ENCODE measurements at places on chromosomes 11 and 22. TPM values are rescaled to one million over a fixed set of nuclear protein-coding genes. Genes with fewer than 3 reads are reported as not detected.
A peak's percentile ranks its signal among the peaks of the same experiment; 100 is the strongest.

DNA sequence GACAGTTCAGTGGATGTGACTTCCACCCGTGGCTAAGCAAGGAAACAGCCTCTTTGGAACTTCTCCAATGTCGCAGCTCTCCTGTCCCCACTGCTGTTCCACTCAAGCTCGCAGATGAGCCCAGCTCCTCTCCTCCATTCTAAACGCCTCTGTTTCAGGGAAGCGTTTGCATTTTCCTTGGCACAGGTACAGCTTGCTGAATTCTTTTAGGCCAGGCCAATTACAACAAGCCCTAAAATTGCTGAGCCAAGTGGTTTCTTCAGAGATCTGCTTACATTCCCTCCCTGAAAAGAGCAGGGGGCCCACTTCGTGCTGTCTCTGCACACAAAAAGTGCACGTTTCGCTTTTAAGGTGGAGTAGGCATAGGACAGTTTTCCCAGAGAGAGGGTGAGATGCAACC lies 91.5 kb upstream of the BLID start:
- no peak overlapping the region for H3K4me3 ChIP-seq
- peaks cover 35% of the 10 kb centered on the region for H3K27me3 ChIP-seq
- no peaks in the 10 kb centered on the region for H3K36me3 ChIP-seq
- peaks cover 4% of the 10 kb centered on the region for H3K4me1 ChIP-seq

DNA sequence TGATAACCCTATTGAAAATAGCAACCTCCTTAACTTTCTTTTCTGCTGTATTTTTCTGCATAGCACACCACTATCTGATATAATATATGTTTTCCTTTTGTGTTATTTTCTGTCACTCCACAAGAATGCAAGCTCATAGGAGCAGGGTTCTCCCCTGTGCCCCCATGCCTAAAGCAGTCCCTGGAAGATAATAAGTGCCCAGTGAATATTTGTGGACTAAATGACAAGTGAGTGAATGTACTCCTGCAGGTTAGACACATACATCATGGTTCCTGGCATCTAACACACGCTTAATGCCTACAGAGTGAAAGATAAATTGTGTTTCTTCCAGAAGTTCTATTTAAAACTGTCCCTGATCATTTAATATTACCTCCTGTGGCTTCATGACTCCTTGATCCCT lies 23.9 kb upstream of the OR9Q2 start:
- H3K27ac ChIP-seq: no peak overlapping the region
- H3K36me3 ChIP-seq: no peaks in the 10 kb centered on the region
- DNase-seq: no peak
- H3K27me3 ChIP-seq: no peaks in the 10 kb centered on the region
- no peak overlapping the region for H3K4me3 ChIP-seq

Gene PAMR1
- total RNA-seq: 0.38 TPM

- H3K27ac ChIP-seq: peak overlapping the region; percentile 73
- H3K4me1 ChIP-seq: peaks cover 4% of the 10 kb centered on the region
- peak; percentile 37 for DNase-seq
- peak overlapping the region; percentile 76 for H3K4me3 ChIP-seq
- H3K27me3 ChIP-seq: peaks cover 32% of the 10 kb centered on the region
- no peaks in the 10 kb centered on the region for H3K36me3 ChIP-seq
Measured at GRCh38 chr22:44023404-44024287, 456 bp upstream of the PARVB start.

Gene MCHR1
- 0.38 TPM for total RNA-seq

Gene NXPE2
- not detected for total RNA-seq

DNA sequence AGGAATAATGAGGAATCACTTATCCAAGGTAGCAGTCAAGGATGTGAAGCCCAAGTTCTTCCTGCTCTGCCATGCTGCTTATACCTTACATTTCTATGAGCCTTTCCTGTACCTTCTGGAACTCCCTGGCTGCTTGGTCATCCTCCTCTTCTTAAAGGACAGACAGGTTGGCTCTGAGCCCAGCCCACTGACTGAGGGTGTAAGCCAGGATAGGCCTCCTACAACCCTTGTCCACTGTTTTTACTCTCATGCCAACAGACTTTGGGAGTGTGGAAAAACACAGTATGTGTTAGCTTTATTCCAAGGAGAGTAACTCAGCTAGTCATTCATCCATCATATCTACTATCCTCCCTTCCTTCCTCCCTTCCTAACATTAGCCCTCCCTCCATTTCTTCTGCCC lies 47.5 kb downstream of the IRAG1 start:
- H3K27me3 ChIP-seq: no peaks in the 10 kb centered on the region
- H3K4me1 ChIP-seq: no peaks in the 10 kb centered on the region
- H3K4me3 ChIP-seq: no peak overlapping the region
- H3K27ac ChIP-seq: no peak overlapping the region
- no peak for DNase-seq

Gene TMEM179B
- 40.8 TPM for total RNA-seq

Gene TP53AIP1
- total RNA-seq: 0.12 TPM

Gene INS
- 68.7 TPM for total RNA-seq

Gene PTGDR2
- total RNA-seq: 2.0 TPM

GRCh38 chr11:120518356-120518755 lies 6.8 kb downstream of the GRIK4 start:
- H3K27ac ChIP-seq: no peak overlapping the region
- H3K4me3 ChIP-seq: no peak overlapping the region
- H3K27me3 ChIP-seq: peaks cover 82% of the 10 kb centered on the region
- no peak for DNase-seq
- H3K4me1 ChIP-seq: peaks cover 20% of the 10 kb centered on the region

DNA sequence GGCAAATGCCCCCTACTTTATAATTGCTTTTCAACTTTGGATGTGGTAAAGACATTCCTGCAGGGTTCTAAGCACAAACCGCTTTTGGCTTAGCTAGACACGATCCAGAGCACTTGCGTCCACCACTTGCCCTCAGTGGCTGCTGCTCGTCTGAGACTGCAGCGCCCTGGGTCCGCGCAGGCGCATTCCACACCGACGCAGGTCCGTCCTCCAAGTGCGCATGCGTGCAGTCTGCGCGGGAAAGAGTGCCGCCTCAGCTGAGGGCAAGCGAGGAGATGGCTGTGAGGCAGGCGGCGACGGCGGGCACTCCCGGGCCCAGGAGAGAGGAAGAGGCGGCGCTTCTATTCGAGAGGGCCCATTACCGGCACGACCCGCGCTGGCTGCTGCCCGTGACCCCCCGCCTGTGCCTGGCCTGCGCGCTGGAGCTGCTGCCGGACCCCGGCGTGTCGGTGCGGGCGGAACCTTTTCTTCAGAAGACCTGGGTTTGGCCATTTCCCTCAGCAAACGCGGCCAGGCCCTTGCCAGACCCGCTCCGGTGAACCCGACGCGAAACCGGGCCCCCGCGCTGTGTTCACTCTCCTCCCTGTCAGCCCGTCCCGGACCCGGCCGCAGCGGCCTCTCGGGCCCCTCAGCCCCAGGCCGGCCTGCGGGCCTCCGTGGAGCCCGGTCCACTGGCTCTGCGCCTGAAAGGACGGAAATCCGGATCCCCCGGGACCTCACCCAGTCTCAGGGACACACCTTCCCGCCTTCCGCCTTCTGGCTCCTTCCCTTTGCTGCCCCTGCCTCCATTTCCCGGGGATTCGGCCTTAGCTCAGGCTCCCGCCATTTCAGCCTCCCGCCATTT lies at the start of gene MEI1:
Gene MEI1 (plus strand): TSS at position 240 of the 844 bp plus-strand sequence. CDS start 36 bp downstream, at position 276.
- peak; percentile 26 for DNase-seq
- H3K4me3 ChIP-seq: no peak within 1 kb of the TSS
- H3K4me1 ChIP-seq: peaks cover 2% of the 10 kb centered on the region
- no peak within 1 kb of the TSS for H3K27ac ChIP-seq

GRCh38 chr22:44777364-44777755 lies 25.0 kb downstream of the ARHGAP8 start:
- no peak overlapping the region for H3K4me3 ChIP-seq
- no peaks in the 10 kb centered on the region for H3K27me3 ChIP-seq
- H3K4me1 ChIP-seq: peaks cover 2% of the 10 kb centered on the region
- no peak for DNase-seq
- H3K27ac ChIP-seq: no peak overlapping the region

DNA sequence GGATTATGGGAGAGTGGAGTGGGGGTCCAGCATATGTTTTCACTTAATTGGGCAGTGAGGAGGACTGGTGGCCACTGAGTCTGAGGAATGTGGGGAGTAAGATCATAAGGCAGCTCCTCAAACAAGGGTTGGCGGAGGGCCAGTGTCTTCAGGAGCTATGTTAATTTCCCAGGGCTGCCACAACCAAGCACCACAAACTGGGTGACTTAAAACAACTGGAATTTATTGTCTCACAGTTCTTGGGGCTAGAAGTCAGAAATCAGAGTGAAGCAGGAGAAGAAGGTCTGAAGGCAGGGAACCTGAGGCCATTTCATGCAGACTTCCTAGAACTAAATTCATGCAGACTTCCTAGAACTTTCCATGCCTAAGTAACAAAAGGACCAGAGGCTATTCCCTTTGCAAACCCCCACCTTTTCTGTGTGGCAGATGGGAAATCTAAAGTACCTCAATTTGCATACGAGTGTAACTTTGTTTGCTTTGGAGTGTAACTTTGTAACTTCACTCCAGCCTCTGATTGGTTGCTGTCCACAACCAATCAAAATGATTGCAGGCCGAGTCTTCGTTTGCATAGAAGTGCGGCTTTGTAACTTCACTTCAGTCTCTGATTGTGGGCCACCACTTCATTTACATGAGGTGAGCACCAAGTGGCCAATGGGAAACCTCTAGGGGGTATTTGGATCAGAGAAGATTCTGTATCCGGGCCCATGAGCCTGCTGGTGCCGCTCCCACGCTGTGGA lies 50.5 kb upstream of the ZBED5 start:
- no peak overlapping the region for H3K4me3 ChIP-seq
- H3K27ac ChIP-seq: no peak overlapping the region
- no peaks in the 10 kb centered on the region for H3K36me3 ChIP-seq

GRCh38 chr11:78576549-78577097 lies 2.0 kb upstream of the NARS2 start:
- peak overlapping the region; percentile 29 for H3K27ac ChIP-seq
- H3K4me3 ChIP-seq: peak overlapping the region; percentile 40
- DNase-seq: no peak
- H3K27me3 ChIP-seq: no peaks in the 10 kb centered on the region
- H3K36me3 ChIP-seq: no peaks in the 10 kb centered on the region

DNA sequence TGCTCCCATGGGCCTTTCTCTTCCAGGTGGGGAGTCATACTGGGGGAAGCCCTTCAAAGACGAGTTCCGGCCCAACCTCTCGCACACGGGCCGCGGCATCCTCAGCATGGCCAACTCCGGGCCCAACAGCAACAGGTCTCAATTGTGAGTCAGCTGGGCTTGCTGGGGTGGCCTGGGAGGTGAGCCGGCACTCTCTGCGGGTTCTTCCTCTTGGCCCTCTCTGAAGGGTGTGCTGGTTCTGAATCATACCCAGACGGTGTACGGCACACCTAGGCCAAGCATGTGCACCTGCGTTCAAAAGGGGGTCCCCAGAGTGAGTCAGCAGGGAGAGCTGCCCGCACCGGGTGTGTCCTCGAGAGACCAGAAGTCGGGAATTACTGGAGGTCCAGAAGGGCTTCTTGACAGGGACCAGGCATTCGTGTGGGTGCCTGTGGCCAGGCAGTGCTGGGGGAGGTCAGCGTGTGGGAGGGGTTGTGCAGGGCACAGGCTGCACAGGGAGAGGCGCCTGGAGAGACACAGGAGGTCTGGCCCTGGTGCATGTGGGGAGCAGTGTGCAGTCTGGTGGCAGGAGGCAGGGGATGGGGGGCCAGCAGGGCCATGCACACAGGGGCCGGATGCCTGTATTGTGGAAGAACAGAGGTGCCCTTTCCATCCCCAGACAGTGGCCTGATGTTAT lies 23.0 kb downstream of the PPIL2 start:
- peaks cover 17% of the 10 kb centered on the region for H3K36me3 ChIP-seq
- no peak for DNase-seq
- no peak overlapping the region for H3K4me3 ChIP-seq
- no peak overlapping the region for H3K27ac ChIP-seq
- no peaks in the 10 kb centered on the region for H3K4me1 ChIP-seq

DNA sequence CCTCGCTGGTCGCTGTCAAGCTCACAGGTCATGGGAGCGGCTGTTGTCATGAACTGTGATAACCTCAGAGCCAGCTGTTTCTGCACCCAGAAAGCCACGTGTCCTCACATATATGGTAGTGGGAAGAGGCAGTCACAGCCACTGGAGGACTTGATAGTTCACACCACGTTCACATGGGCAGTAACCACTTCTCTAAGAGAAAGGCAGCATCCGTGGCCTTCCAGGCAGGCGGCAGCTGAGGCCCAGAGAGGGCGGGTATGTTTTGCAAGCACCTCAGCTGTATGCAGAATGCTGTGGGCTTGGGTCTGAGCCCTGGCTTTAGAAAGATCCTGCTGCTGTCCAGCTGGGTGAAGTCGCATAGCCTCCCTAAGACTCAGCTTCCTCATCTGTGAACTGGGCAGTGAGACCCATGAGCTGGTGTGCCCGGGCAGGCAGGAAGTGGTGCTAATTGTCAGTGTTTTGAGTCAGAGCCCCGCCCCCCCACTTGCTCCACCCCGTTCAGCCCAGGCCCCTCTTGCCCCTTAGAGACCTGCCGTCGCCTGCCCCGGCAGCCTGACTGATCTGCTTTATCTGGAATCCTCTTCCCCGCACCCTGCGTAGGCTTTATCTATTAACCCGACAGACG lies 13.3 kb downstream of the TTC38 start:
- H3K4me3 ChIP-seq: no peak overlapping the region
- no peak for DNase-seq

DNA sequence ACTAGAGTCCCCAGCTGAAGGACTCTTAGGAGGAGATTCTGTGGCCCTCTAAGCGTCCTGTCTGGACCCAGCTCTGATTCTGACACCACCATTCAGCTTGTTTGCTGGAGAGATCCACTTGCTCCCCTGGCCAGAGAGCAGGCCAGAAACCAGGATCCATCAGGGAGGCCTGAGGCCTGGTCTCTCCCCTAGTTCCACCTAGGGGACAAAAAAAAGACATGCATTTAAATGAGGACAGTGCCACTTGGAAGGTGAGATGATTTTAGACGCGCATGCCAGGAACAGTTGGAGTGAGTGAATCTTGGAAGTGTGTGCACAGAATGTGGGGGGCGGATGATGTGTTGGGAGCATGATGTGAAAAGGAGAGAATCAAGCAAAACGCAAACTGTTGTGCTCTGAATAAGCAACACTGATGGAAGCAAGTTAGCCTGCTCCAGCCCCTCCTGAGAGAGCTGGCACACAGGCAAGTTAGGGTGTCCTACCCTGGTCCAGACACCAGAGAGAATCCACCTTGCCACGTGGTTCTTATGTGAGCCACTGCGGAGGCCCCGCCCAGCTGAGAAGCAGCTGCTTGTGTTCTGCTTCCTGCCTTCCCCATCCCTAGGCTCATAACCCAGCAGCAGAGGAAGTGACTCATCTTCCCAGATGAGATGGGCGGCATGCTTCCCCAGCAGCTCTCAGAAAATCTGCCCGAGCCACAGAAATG lies 8.0 kb upstream of the SLCO2B1 start:
- no peaks in the 10 kb centered on the region for H3K36me3 ChIP-seq
- no peak for DNase-seq
- H3K27ac ChIP-seq: no peak overlapping the region
- peaks cover 6% of the 10 kb centered on the region for H3K4me1 ChIP-seq

- peaks cover 5% of the 10 kb centered on the region for H3K36me3 ChIP-seq
- DNase-seq: no peak
- peaks cover 24% of the 10 kb centered on the region for H3K4me1 ChIP-seq
- peak overlapping the region; percentile 42 for H3K4me3 ChIP-seq
- no peaks in the 10 kb centered on the region for H3K27me3 ChIP-seq
- no peak overlapping the region for H3K27ac ChIP-seq
Measured at GRCh38 chr22:23146478-23147205, 1.4 kb downstream of the RAB36 start.

- no peak for DNase-seq
- H3K27ac ChIP-seq: peak overlapping the region; percentile 11
- no peaks in the 10 kb centered on the region for H3K36me3 ChIP-seq
Measured at GRCh38 chr11:75667255-75667830, 1.5 kb downstream of the MAP6 start.

Gene LRRC75B
- total RNA-seq: 24.6 TPM

Data from progenitor cell of endocrine pancreas (in vitro differentiated cells).